ENCODE measurements at places on chromosomes 3 and 15. TPM values are rescaled to one million over a fixed set of nuclear protein-coding genes. Genes with fewer than 3 reads are reported as not detected.

Gene GOLGA8F
- not detected for total RNA-seq

Gene PRKCI
- total RNA-seq: 17.4 TPM

Gene GABRB3
- not detected for total RNA-seq

Gene SNUPN
- 28.2 TPM for total RNA-seq

Gene LRRN1
- 1.3 TPM for total RNA-seq

GRCh38 chr15:55907797-55908196, 85.6 kb downstream of the NEDD4 start:
- DNase-seq: no peak

GRCh38 chr15:100891307-100892012, 11.8 kb downstream of the ALDH1A3 start:
- DNase-seq: no peak

DNA sequence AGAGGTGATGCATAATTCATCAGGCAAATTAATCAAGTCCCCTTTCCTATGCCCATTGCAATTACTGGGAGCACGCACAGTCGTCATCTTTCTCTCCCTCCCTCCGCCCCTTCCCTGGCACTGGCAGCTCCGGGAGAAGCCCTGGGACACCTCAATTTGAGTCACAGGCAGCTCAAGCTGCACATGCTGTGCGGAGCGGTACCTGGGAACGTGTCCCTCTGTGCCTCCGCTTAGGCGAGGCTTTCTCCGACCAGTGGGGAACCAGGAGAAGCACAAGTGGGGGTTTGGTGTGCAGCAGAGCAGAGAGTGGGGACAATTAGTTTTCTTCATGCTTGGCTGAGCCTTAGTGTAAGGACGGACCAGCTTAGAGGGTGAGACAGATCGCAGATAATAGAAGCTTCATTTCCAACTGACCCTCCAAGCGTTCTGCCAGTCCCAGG, 88.3 kb downstream of the SOX14 start:
- no peak for DNase-seq

Data from activated CD8-positive, alpha-beta T cell treated with anti-CD3 and anti-CD28 coated beads for 36 hours (primary cell).